CD4-positive, alpha-beta T cell treated with Interleukin-15 for 1 hour (primary cell): ENCODE measurements at places on chromosomes 11 and 22.

- no peak for DNase-seq
Observed at GRCh38 chr22:25680051-25680450, 61.9 kb upstream of the MYO18B start.

DNA sequence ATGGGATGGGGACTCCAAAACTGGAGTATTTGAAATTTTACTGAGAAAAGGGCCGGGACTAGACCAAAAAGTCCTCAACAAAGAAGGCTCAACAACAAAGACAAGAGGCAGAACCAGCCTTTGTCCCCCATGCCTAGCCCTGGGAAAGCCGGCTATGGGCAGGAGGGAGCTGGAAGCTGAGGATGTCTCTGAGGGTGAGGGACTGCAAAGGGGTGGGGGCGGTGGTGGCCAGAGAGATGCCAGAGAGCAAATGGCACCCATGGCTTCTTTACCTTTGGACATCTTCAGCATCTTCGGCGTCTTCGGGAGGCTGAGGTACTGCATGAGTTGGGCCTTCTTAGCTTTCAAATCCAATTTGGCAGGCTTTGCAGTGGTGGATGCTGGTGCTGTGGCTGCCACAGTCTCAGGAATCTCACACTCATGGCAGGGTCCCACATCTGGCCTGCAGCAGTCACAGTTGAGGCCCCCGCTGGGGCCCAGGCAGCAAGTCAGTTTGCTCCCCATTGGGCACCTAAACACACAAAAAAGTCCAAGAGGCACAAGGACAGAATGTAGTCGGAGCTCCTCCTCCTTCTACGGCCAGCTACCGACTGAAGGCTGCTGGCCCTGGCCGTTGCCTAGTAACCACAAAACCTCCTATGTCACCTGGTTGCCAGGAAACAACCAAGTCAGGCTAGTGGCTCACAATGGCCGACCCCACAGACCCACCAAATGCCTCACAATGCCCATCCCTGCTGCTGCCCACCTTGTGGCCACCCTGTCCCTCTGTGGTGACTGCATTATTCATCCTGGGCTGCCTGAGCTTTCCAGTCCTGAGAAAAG is at the start of gene C22orf42:
Gene C22orf42 (minus strand): TSS at position 592 of the 822 bp plus-strand sequence. CDS start 88 bp downstream, at position 504.
- DNase-seq: no peak

- DNase-seq: no peak
Observed at GRCh38 chr11:28756977-28757376, 648.8 kb downstream of the METTL15 start.

DNA sequence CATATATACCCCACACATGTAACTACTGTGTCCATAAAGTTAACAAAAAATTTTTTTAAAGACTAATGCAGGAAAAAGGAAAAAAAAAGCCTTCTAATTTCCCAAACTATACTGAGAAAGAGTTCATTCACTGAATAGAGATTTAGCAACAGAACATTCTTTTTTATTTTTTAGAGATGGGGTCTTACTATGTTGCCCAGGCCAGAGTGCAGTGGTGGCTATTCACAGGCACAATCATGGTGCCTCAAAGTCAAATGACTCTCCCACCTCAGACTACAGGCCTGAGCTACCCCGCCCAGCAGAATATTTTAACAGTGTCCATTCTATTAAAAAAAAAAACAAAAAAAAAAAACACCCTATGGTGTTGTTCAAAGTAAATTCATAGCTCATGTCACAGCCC is 25.7 kb downstream of the DGCR2 start:
- DNase-seq: no peak

DNA sequence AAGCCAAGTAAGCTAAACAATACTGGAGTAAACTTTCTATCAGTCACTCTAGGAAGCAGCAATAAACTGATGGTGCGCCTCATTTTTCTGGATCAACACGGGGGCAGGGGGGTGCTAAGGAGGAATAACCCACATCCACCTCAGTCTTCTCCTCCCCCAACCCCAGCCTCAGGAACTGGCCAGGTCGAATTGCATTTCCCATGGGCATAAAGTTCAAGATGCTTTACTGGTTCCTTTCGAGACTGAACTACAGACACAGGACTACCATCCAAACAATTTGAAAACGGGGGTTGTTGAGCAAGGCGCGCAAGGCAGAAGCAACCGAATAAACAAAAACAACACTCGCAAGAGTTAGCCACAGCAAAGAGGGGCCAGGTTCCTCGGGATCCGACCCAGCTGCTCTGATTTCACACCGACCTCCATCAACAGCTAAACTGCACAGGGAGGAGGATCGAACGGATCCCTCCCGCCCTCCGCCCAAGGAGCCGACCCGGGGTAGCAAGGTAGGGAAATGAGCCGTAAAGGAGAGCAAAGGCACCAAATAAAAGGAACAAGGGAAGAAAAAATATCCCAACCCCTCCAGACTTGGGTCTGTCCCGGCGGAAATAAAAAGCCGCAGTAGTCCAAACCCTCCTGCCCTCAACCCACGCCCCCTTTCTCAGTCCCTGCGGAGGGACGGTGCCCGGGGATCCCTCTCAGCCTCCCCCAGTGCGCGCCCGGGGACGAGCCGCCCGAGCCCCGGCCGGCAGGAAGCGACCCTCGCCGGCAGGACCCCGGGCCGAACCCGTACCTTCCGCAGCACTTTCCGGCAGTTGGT is 801 bp downstream of the SESN3 start:
- DNase-seq: no peak

DNA sequence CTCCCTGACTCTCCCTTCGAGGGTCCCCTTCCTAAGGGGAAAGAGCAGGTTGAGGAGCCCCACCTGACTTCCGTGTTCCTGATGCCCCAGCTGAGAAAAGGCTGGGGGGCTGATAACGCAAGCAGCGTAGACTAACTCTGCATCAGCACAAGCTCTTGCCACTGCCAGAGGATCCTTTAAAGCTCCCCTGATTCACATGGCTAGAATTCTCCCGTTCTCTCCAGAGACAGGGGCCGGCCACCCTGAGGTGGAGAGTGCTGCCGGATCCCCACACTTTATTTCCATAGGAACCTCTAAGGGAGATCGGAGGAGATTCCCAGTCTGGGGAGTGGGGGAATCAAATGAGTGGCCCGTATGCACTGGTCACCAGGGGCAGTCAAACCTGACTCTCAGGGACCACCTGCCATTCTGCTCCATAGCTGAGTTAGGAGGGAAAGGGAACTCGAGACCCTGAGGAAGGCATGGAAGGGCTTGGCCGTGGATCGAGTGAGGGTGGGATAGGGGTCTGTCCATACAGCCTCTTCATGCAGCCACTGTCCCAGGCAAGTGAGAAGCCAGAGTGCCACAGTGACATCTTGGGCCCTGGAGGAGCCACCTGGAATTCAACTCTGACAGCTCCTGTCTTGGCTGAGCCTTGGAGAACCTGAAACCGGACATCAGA is 1.4 kb upstream of the VSIG10L2 start:
- no peak for DNase-seq

GRCh38 chr22:18088825-18089568 is 11.2 kb downstream of the PEX26 start:
- no peak for DNase-seq

DNA sequence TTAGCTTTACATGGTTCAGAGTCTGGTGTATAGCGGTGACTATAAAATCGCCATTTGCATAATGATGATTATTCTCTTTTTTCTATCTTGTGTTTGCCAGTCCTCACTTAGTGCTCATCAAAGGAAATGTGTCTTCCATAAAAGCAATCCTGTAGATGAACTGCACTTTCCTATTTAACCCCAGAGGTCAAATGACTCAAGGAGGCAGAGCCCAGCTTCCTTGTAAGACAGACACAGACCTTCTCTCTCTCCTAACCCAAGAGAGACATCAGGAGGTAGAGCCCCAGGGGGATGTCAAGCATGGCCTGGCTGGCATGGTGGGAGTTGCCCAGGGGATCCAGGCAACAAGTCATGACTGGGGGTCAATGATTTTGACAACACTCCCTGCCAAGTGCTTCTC is 46.9 kb upstream of the CRTAM start:
- no peak for DNase-seq

DNA sequence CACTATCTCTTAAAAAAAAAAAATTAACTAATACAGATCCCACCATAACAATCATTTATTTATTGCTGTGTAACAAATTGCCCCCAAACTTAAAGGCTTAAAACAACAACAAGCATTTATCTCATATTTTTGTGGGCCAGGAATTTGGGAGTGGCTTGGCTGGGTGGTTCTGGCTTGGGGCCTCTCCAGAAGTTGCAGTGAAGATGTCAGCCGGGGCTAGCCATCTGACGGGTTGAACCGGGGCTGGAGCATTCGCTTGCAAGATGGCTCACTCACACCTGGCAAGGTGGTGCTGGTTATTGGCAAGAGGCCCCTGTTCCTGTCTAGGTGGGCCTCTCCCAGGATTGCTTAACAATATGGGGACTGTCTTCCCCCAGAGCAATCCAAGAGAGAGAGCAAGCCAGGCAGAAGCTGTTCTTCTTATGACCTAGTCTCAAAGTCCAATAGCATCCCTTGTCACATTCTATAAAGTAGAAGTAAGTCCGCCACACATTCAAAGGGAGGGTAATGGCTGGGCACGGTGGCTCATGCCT is 29.5 kb downstream of the ACO2 start:
- no peak for DNase-seq

DNA sequence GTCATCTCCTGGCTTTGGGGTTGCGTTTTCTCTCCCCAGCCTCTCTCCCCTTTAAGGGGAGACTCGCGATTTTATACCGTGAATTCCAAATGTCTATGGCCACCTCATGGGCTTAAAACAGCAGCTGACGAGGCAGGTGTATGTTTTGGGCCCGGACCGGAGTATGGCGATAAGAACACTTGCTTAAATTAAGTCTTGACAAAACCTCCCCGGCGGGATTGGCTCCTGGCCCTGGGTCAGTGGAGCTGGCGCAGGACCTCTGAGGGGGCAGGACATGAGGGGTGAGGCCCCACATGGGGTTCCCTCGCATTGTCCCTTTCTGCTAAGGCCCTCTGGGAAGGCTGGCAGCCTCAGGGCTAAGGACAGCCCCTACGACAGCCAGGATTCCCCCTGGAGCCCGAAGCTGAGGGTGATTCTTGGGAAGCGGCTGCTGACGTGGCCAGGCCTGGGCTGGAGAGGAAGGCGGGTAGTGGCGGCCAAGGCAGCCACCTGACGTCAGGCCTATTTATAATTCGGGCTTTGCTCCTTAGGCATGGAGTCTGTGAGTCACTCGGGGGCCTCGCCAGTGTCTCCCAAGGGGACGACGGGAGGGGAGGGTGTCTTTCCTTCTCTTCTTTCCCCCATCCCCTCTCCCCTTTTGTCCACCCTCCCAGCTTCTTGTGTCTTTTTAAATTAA is 12.7 kb downstream of the MYO18B start:
- DNase-seq: no peak

DNA sequence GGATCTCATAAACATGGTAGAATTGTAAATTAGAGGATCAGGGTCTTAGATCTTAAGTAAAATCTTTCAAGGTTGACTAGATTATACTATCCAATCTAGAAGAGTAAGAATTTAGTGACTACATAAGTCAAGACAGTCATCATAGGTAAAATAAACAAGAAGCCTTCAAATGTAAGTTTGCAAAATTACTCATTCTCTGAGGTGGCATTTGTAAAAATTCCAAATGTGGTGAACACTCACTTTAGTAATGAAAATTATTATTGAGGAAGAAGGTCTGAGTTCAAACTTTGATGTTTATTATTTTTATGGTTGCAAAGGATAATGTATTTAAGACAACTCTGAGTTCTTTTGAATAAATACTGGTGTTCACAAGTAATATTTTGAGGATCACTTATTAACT is 4.6 kb downstream of the HYLS1 start:
- no peak for DNase-seq

GRCh38 chr11:69384251-69385143 is 90.5 kb downstream of the MYEOV start:
- no peak for DNase-seq

DNA sequence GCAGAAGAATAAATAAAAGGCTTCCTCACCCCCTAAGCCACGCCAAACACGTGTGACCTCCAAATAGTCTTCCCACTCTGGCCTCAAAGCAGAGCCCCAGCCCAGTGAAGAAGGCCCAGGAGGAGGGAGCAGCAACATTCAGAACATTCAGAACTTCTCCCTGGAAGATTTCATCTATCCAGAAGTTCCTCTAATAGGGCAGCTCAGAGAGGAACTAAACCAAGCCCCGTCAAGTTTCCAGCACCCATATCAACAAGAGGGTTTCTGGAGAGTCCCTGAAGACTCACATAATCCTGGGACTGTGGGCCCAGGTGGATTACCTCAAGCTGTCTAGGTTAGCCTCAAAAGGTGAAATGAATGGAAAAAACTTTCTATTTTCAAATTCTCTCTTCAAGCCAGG is 39.4 kb downstream of the PC start:
- no peak for DNase-seq

- no peak for DNase-seq
Observed at GRCh38 chr11:44848203-44848962, 102.3 kb downstream of the TP53I11 start.

DNA sequence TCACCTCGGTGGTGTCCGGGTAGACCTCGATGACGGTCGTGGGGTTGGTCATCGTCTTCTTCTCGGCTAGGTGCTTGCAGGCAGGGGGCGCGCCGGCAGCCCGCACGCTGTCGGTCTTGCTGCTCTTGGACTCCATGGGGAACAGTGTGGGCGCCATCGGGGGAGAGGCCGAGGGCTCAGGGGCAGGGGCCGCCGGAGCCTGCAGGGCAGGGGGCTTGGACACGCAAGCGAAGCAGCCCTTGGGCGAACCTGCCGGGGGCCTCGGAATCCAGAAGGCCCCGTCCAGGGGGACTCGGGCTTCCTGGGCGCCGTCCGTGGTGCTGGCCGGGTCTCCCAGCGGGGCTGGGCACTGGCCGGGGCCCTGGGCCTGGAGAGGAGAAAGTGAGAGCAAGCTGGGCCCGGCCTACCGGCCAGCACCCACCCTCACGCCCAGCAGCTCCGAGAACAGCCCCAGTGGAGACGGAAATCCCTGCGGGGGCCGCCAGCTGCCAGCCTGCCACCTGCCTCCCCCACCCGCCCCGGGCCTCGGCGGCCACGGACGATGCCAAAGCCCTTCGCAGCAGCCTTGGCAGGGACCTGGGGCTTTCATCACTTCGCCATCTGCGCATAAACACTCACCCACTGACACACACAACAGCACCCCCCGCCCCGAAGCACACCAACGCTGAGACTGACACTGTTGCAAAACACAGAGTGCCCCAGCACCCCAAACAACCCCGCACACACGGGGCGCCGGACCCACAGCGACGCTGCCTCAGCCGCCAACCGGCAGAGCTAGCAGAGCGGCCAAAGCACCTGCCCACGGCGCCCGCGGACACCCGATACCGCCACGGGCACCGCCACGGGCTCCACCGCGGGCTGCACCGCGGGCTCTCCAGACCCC is 2.4 kb downstream of the IFITM10 start:
- no peak for DNase-seq

DNA sequence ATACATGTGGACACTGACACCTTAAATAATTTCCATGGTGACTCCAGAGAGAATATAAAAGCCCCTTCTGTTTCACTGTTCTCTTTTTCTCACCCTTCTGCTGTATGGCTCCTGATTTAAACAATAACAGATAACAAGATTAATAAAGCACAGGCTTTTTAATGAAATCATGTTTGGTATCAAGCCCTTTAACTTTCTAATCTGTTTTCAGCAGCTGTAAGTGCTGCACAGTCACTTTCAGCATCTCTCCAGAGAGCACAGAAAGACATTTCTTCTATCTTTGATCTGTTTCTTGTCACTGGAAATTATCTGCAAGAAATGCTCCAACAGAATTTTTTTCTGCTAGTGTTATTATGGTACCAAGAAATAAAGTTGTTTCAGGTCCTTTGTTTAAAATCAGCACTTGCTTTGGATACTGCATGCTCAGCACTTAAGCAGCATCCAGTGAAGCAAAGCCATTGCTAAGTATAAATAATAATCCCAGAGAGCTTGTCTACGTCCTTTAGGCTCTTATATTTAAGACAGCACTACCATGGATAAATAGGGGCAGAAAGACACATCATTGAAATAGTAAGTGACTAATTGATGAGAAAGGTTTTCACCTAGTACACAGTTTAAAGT is 134.2 kb upstream of the CARD18 start:
- DNase-seq: no peak
